ENCODE measurements at places on chromosomes 13 and 19.

GRCh38 chr13:61768175-61768574 lies 352.5 kb upstream of the PCDH20 start:
- no peak for DNase-seq

DNA sequence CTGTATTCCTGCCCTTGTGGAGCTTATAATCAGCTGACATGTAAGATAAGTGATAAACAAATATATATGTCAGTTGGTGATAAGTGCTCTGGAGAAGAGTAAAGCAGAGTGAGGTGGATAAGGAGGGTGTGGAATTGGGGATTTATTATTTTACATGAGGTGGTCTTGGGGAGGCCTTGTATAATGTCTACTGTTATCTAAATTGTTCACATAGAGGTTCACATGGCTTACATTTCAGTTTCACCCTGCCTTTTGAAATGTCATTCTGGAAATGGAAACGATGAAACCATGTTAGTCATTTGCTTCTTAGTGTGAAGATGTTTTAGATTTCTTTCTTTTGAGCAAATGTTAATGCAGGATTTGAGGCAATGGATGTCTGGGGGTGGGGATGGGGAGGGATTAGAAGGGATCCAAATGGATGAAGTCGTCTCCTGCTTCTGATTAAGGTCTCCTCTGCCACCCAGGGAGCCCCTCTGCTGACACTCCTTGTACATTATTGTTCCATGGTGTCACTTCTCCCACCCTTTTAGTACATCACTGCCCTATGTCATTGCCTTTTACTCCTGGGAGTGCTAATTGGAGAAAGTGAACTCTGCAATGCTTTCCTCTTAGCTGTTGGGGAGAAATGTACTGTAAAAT lies 14.0 kb downstream of the B3GLCT start:
- no peak for DNase-seq

DNA sequence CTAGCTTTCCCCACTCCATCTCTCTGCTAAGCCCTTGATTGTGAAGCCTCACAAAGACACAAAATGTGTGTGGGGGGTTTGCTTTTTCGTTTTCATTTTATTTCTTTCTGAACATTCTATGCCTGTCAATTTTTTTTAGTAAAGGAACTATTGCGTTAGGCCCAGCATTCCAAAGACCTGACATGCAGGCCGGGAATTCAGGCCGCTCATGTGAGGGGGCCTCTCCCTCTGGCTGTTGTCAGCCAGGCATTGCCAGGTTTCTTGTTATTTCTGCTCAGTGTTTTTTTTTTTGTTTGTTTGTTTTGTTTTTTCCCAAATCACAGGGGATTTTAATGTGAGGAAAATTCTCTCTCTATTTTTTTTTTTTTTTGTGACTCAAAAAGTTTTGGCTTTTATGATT lies 10.3 kb upstream of the MEDAG start:
- no peak for DNase-seq

GRCh38 chr19:5103812-5104410 lies 135.0 kb downstream of the KDM4B start:
- DNase-seq, result no peak

DNA sequence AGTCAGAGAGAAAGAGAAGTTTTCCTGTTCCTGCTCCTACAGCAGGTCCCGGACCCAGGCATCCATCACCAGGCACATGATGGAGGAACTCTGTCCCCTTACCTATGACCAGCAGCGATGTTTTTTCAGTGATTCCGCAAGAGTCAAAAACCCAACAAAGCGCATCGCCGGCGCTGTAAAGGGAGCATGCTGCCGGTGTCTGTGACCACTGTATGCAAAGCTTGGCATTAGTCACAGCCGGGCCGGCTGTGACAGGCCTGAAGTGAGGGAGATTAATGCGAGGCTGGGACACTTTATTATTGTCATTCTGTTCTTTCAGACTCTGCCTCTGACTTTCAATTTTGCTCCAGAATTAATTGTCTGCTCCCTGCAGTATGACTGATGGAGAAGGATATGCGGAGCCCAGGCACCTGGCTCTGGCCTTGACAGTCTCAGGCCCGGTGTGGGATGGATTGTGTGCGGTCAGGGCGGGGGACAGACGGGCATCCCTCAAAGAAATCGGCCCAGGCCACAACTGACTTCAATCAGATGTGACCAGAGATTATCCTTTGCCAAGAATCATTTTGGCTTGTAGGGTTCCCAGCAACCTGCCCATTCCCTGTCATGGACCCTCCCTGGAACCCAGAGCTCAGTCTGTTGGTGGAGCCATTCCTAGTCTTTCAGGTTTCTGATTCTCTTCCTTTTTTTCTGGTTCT lies 462.0 kb upstream of the ZNF507 start:
- DNase-seq, result no peak

DNA sequence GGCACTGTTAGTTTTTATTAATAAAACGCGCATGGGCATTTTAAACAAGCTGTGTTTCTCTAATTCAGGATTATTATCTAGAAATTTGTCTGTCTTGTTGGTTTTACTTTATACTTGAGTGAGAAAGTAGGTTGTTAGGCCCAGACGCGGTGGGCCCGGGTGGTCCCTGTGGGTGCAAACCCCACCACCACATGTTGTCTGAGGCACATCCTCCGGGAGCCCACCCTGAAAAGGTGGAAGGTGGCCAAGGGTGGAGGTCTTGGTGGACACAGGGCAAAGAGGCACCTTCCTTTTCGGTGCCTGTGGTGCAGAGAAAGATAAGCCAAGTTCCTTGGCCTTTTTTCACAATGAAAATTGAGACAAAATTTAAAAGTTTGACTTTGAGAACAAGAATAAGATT lies 16.6 kb downstream of the ATP4B start:
- DNase-seq, result no peak

GRCh38 chr19:2055931-2056836 lies 5.1 kb upstream of the MKNK2 start:
- DNase-seq, result no peak

- no peak for DNase-seq
Measured at GRCh38 chr13:94708031-94708859, 4.1 kb downstream of the SOX21 start.

DNA sequence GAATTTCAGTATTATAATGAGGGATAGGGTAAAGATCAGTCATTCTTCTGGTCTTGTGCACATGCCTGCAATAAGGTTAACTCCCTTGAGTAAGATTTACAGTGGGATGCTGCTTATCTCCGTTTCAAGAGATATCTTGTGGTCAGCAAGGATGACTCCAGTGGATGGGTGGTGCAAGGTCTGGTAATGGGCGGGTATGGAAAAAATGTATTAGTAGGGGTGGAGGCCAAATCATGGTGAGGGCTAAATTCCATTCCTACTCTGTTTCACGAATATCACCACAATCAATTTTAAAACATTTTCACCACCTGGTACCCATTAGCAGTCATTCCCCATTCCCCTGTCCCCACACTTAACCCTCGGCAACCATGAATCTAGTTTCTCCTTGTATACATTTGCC lies 40.6 kb downstream of the CCDC122 start:
- no peak for DNase-seq

- no peak for DNase-seq
Measured at GRCh38 chr19:16380943-16381755, 56.5 kb downstream of the KLF2 start.

- DNase-seq, result no peak
Measured at GRCh38 chr19:17743874-17744580, 7.2 kb upstream of the FCHO1 start.
